Liver (tissue), 10 donors: ENCODE measurements at places on chromosomes 12 and 14.

DNA sequence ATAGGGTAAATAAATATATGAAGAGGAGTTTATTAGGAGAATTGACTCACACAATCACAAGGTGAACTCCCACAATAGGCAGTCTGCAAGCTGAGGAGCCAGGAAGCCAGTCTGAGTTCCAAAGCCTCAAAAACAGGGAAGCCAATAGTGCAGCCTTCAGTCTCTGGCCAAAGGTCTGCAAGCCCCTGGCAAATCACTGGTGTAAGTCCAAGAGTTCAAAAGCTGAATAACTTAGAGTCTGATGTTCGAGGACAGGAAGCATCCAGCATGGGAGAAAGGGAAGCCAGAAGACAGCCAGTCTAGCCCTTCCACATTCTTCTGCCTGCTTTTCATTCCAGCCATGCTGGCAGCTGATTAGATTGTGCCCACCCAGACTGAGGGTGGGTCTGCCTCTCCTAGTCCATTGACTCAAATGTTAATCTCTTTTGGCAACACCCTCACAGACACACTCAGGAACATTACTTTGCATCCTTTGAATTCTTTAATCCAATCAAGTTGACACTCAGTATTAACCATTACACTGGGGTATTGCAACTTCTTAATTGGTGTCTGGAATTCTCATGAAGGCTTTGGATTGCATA lies 736.5 kb upstream of the LMO3 start:
- DNase-seq: no peak

DNA sequence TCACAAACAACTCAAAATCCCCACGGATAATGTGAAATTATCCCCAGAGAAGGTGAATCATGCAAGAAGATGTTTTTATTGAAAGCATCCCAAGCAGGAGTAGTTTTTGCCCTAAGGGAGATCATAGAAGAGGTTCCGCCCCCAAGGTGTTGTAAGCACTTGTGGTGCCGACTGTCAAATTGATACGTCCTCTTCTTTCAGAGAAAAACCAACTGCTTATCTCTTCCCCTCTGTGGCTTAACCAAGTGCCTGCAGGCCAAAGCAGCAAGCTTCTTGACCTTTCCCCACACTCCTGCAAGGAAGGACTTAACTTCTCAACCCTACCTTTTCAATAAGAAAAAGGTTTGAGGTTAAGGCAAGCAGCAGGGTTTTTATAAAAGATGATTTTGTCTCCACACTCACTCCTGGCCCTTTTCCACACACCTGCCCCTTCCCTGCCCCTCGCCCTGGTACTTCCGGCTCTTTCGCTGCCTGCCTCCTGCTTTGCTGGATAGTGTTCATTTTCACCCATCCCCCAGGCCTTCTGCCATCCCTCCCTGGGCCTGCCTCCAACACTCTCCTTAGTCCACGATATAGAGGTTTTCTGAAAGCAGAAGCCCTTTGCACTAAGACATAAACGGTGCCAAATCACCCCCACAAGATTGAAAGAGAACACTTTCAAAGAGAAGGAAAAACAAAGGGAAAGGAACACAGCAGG lies 114.5 kb downstream of the EGLN3 start:
- no peak for DNase-seq

DNA sequence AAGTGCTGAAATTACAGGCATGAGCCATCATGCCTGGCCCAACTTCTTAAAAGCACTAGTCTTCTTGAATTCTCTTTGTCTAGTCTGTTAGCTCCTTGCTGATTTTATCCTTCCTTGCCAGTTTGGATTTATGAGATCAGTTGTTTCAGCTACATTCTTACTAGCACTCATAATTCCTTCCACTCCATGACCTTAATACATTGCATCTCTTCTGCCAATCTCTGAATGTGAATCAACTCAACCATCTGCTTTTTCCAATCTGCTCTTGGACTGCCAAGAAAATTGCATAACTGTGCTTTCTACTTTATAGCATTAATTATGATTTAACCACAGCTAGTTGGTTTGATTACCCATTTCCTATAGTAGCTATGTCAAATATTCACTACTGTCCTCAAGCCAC lies 14.9 kb upstream of the HEATR5A start:
- DNase-seq: no peak

- no peak for DNase-seq
These were observed 106.8 kb downstream of the BBS10 start for GRCh38 chr12:76241371-76241770.

DNA sequence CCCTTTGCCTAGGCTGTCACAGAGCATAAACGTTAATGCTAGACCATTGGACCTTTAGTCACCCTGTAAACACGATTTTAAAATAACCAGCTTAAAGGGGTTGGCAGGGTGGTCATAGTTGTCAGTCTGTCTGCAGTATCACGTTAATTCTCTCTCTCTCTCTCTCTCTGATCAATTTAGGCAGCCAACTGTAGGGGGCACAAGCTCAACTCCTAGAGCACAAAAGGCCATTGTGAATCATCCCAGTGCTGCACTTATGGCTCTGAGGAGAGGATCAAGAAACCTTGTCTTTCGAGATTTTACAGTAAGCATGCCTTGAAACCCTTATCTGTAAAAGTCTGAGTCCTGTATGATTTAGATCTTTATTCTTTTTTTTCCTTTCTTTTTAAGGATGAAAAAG lies 97.1 kb downstream of the SCAF11 start:
- DNase-seq: no peak

GRCh38 chr12:111222027-111222414 lies 146.9 kb downstream of the PHETA1 start:
- no peak for DNase-seq

DNA sequence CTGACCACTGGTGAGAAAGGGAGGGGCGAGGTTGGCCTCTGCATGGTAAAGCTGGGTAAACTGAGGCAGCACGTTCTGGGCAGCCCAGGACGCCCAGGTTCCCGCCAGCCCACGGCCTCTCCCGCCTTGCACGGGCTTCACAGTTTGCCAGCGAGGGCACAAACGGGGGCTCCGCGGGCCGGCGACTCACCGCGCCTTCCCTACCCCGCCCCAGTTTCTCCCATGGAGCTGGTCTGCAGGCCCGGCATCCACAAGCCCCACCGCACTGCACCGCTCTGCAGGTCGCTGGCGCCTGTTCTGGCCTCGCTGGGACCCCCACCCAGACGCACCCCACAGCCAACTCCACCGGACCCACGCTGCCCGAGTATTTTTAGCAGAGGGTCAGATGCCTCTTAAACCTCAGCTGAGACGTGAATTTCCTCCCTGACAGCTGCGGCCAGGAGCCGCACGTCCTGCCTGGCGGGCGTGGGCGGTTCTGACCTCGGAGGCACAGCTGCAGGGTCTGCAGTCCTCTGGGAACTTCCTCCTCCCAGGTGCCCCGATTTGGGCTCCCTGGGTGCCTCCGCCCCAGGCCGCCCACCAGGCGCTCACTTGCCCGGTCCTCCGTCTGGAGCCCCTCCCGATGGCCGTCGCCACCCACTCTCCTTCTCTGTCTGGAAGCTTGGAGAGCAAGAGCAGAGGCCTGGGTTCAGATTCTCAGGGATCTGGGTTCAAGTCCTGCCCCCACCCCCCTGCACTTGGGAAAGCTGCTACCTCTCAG lies 29.5 kb upstream of the INF2 start:
- DNase-seq: no peak

- no peak for DNase-seq
These were observed 33.5 kb upstream of the KCNA5 start for GRCh38 chr12:5010151-5010550.

DNA sequence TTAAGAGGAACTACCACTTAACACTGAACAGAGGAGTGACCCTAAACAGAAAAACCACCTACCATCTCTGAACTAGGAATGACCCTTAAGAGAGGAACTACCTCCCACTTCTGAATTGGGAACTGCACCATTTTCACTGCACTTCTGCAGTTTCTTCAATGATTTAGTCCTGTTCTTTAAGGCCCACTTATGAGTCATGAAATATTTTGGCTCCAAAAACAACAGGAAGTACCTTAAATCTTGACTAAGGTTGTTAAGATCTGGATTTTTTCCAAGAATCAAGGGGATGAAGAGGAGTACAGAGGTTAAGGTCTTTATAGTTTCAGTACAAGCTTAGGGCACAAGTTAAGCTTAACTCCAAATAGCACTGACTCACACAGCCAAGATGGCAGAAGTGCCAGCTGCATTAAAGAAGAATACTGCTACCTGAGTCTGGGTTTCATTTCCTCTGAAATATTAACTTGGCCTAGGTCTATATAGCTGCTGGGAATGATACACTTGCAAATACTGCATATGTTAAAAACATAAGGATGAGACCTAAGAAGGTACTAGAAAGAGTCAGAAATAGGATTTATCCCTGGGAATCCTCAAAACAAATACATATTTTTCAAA lies 4.2 kb downstream of the NPC2 start:
- no peak for DNase-seq

- no peak for DNase-seq
These were observed 429.4 kb downstream of the PCNX1 start for GRCh38 chr14:71336489-71337192.

DNA sequence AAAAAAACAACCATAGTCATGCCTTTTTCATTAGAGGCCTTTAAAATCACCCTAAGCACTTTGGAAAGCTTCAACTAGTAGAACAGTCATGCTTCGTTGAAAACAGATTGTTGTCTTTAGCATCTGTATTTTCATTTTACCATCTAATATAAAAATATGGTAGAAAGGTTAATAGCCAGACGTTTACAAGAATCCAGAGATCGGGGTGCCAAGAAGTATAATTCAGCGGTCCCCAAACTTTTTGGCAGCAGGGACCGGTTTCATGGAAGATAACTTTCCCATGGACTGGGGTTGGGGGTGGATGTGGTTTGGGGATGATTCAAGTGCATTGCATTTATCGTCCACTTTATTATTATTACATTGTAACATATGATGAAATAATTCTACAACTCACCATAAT lies 138.4 kb downstream of the GLT1D1 start:
- no peak for DNase-seq

DNA sequence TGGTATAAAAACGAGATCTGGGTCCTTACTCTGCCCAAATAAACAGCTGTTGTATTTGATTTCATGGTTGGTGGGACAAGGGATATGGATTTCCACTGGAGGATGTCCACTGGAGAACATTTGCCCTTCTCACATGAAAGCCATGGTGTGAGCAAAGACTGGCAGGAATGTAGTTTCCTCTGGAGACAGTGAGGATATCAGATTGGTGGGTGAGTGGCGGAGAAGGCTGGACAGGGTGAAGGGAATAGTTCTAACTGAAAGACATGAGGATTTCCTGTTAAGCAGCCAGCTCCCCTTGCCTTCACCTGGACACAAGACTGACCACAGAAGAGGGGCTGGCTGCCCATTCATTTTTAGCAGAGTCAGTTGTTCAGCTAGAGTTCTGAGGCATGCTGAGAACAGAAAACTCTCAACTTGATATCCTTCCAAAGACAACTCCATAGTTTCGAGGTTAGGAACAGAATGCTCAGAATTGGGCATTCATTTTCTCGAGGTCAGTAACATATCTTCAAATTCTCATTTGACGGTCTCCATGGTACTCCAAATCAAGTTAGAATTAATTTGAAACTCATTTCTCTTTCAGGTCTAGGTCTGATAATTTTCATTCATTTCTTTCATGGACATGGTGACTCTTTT lies 365.7 kb downstream of the LRIG3 start:
- no peak for DNase-seq

DNA sequence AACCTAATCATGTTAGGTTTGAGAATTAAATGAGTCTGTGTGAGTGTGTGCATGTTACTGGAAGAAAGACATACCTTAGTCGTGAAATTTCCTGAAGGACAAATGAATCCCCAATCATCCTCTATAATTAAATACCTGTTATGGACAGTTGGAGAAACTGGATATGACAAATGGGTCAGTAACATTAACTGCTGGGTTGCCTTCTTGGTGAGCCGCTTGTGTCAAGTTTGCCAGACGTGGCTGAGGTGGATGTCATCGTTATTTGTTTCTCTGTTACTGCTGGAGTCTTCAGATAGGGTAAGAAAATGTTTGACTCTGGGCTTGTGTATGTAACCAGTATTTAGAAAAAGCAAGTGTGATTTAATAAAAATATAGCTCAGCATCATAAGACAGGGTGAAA lies 131.6 kb downstream of the CAND1 start:
- DNase-seq: no peak
